Activated naive CD4-positive, alpha-beta T cell treated with anti-CD3 and anti-CD28 coated beads, Interleukin-2, amount 50 U/mL, for 16 hours (primary cell): ENCODE measurements at places on chromosomes 4 and X.

GRCh38 chr4:169184236-169184635 is 86.5 kb downstream of the SH3RF1 start:
- no peak for DNase-seq

DNA sequence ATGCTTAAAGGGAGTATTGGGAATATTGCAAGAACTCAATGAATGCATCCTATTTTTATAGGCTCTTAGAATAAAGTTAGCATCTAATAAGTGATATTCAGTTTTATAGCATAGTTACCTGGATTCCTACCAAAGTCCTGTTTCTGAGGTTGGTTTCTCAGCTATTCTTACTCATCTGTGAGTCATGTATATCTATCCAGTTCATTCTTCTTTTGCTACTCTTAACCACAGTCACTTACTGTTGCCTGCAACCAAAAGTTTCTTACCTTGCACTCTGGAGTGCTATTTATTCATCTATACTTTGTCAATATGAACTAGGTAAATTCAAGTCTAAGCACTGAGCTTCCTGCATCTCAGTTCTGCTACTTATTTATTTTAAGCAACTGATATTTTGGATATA is 322.5 kb downstream of the HS3ST1 start:
- DNase-seq: no peak

- no peak for DNase-seq
Measured at GRCh38 chr4:114924311-114924710, 189.1 kb downstream of the NDST4 start.

DNA sequence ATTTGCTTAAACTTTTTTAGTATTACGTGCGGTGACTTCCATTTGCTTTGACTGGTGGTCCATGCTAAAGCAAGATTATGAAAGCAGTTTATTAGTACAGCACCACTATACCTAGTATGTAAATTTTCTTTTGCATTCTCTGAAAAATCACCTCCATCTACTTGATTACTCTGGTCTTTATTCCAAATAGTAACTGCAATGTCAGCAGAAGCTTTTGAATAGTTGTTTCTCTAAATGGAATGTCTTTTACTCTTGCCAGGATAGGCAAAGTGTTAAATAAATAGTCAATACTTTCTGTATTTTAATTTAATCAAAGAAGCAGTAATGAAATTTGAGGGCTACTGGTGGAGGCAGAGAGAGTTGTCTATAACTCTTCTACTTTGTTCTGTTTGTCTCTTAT is 167.2 kb upstream of the SLC4A4 start:
- DNase-seq: no peak

- peak; percentile 37 for DNase-seq
Measured at GRCh38 chr4:99462875-99463464, 27.8 kb upstream of the ADH7 start.

GRCh38 chr4:53208753-53209152 is 157.1 kb downstream of the SCFD2 start:
- DNase-seq: no peak

DNA sequence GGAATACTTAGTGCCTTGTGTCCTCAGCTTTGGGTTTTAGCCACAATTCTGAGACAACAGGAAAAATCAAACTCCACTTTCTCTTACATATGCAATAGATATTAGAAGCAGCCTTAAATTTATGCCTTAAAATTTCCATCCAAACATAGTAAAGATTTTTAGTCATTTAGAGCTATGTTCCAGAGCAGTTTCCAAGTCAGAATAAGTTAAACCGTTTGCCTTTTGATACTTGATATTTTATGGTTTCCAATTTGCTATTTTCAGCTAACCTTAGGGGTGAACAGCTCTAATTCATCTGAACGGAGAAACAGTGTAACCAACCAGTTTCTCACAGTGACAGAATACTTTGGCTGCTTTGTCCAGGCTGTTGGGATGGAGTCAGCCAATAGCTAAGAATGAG is 125.8 kb upstream of the RXFP1 start:
- no peak for DNase-seq

GRCh38 chrX:16638533-16638932 is 11.4 kb upstream of the S100G start:
- DNase-seq: no peak

GRCh38 chrX:56029691-56030090 is 202.5 kb upstream of the KLF8 start:
- DNase-seq: no peak
